COLO829 (cell line): ENCODE measurements at places on chromosomes 16 and 17.

- no peak for DNase-seq
These were observed 30.0 kb upstream of the USP22 start for GRCh38 chr17:21072745-21073197.

DNA sequence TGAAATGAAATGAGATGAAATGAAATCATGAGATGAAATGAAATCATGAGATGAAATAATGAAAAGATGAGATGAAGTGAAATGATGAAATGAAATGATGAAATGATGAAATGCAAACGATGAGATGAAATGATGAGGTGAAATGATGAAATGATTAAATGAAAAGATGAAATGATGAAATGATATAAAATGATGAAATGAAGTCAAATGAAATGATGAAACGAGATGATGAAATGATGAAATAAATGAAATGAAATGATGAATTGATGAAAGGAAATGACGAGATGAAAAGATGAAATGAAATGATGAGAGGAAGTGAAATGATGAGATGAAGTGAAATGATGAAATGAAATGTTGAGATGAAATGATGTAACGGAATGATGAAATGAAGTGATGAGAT is 595.6 kb downstream of the TP53TG3F start:
- DNase-seq: no peak

DNA sequence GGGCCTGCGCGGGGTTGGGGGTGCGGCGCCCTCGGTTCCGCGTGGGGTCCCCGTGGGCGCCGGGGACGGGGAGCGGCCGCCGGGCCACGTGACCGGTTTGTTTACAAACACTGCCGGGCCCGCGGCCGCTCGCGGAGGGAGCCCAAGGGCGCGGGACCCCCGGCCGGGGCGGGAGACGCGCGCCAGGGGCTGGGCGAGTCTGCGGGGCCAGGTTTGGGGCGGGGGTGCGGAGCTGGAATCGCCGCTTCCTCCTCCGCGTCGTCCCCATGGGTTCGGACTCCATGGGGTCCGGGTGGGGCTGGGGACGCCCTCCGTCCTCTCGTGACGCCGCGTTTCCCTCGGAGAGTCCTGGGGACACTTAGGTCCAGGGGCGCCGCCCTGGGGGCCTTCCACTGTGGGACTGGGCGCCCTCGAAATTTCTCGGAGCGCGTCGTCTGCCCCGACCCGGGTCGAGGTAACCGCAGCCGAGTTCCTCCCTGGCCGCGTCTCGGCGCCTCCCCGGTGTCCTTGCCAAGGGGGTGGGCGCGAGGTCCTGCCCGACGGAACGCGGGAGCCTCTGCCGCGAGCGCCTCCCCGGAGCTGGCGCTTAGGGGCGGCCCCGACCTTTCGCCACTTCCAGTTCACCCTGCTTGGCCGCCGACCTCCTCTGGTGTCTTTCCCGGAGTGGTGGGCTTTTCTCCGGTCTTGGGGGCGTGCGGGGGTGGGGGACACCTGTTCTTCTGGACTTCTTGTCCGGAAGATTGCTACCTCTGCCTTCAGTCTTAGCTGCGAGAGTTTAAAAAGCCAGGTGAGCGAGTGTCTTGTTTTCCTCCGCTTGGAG is 684 bp downstream of the YPEL2 start:
- no peak for DNase-seq

GRCh38 chr17:47304186-47304585 is 19.6 kb upstream of the EFCAB13 start:
- no peak for DNase-seq

- no peak for DNase-seq
These were observed 41.9 kb upstream of the ENDOV start for GRCh38 chr17:80372922-80373570.
